ENCODE measurements at places on chromosomes 4 and X.

GRCh38 chr4:128009428-128009827 is 44.2 kb downstream of the ABHD18 start:
- DNase-seq, result no peak

GRCh38 chr4:140098455-140099160 is 55.4 kb downstream of the MAML3 start:
- no peak for DNase-seq

GRCh38 chrX:71128166-71128833 is 9.9 kb downstream of the MED12 start:
- DNase-seq, result no peak

GRCh38 chr4:78659264-78659663 is 107.7 kb downstream of the ANXA3 start:
- no peak for DNase-seq

GRCh38 chrX:134601240-134601765 is 57.0 kb downstream of the PLAC1 start:
- DNase-seq, result no peak

- DNase-seq, result no peak
These were observed 244.7 kb downstream of the CBR4 start for GRCh38 chr4:168765322-168765721.

GRCh38 chrX:107734646-107735045 is 40.9 kb downstream of the TSC22D3 start:
- no peak for DNase-seq

DNA sequence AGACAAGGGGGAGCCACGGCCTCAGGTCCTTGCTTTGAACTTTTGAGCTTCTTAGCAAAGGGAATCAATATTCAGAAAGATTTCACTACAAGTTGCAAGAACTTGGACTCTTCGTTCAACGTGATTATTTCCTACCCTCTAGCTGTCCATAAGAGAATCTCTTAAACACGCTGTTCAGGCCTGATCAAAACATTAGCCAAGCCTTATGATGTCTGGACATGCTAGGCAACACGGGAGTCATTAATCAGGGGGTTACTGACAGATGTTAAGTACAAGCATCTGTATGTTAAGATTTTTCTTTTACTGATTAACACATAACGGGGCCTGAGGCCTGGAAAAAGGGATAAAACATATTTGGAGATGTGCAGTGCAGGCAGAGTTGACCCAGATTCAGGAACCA is 138.9 kb upstream of the IL1RAPL2 start:
- DNase-seq, result no peak

GRCh38 chrX:55005256-55005655 is 5.1 kb downstream of the APEX2 start:
- DNase-seq, result no peak

GRCh38 chr4:1136048-1136447 is 22.7 kb upstream of the RNF212 start:
- DNase-seq, result no peak

DNA sequence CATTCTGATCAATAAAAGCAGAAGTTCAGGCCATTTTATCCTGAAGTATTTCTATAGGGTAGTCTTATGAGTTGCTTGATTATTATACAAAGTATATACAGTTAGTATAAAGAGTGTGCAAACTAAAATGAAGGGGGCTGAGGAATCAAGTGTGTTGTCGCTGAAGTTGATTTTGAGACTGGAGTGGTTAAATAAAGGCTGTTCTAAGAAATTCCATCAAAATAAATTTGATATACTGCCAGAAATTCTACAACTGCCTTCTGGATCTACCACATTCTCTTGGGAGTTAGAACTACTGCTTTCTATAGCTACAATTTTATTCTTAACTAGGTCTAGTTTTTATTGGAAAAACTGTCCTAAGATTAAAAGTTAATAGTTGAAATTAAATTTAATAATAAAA is 12.4 kb downstream of the EDNRA start:
- no peak for DNase-seq

DNA sequence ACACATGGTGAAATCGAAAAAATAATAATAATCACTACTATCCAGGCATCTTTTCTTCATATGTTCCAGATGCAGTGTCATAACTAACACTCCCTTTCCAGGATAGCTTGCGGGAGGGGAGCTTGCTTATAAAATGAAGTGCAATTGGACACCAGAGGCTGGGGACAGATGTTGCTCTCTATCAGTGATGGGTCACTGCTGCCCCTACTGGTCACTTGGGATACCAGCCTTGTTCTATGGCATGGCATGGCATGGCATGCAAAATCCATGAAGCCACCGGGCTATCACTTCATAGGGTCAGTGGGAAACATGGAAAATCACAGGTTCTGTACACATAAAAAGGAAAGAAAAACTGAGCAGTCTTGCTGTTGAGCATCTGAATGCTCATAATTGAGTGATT is 168.1 kb downstream of the GLRA2 start:
- DNase-seq, result no peak

DNA sequence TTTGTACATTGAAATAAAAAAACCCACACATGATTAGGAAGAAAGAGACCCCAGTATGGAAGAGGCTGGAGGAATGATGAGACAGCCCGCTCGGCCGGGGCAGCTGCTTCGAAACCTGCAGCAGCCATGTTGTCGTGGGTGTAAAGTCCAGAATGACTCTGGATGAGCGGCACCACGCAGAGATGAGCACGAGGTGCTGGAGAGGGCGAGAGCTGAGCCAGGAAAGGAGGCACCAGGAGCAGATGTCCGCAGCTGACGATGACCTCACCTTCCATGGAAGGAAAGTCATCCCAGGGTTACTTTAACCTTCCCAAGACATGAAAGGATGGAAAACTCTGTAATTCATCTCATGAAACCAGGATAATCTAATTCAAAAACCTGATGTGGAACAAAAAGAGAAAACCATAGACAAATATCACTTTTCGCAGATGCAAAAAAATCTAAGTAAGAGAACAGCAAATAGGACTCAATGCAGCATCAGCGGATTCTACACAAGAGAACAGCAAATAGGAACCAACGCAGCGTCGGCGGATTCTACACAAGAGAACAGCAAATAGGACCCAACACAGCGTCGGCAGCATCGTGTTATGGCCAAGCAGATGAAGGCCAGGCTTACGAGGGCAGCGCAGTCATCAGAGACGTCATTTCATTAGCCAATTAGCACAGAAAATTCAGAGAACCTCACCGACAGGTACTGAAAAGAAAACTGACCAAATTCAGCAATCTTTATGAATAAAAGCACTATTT is 25.9 kb upstream of the SPON2 start:
- no peak for DNase-seq

- DNase-seq, result no peak
These were observed 12.2 kb upstream of the PGRMC2 start for GRCh38 chr4:128299848-128300247.

GRCh38 chr4:4618847-4619246 is 77.0 kb upstream of the STX18 start:
- DNase-seq, result no peak

GRCh38 chr4:140305053-140305452 is 68.4 kb upstream of the SCOC start:
- no peak for DNase-seq

DNA sequence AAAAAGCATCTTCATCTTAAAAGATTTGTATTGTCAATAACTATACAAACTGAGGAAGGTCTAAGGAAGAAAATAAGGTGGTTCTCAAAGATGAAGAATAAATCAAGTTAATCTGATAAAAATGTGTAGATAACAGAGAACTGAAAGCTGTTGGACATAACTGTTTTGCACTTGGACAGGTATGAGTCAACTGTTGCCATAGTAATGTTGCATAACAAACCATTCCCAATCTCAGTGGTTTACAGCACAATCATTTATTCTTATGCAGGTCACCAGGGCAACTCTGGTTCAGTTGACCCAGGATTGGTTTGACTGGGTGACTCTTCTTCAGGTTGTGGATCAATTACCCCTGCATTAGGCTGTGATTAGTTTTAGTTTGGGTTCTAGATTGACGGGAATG is 2197.7 kb downstream of the ARAP2 start:
- no peak for DNase-seq

- DNase-seq, result no peak
These were observed 84.1 kb downstream of the SLC16A2 start for GRCh38 chrX:74505437-74505836.

GRCh38 chr4:121139533-121140222 is 24.4 kb downstream of the TNIP3 start:
- DNase-seq, result peak; percentile 68

GRCh38 chr4:832536-832935 is 6.6 kb upstream of the CPLX1 start:
- DNase-seq, result no peak

DNA sequence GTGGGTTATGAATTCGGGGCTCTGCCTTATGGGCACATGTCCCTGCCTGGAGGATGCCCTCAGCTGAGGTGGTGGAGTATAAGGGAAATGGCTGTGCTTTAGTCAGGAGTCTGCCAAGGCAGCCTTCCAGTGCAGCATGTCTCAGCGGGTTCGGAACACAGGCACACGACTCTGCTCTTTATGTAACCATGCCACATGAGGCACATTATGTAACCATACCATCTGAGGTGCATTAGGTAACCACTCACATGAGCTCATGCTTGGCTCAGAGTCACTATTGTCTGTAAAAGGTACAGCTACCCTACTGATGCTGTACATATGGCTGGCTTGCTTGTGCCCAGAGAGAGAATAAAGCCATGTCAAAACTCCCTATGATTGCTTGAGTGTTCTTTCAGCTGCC is 723.6 kb downstream of the TRAM1L1 start:
- no peak for DNase-seq

GRCh38 chrX:20306668-20307067 is 40.0 kb upstream of the RPS6KA3 start:
- no peak for DNase-seq

GRCh38 chrX:148416931-148417330 is 83.5 kb upstream of the AFF2 start:
- no peak for DNase-seq

DNA sequence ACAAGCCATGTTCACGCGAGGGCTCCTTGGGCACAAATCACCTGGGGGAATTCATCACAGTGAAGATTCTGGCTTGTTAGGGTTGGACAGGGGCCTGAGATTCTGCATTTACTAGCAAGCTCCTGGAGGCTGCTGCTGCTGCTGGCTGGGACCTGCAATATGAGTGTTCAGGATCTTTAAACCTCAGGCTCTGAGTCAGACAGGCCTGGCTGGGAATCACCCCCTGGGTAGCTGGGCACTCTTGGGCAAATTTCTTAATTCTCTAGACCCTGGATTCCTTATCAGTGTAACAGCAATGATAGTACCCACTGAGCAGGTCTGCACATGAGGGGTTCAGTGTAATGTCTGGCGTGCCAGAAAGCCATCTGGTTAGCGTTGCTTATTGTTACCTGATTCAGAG is 101.5 kb downstream of the DHX15 start:
- DNase-seq, result no peak

DNA sequence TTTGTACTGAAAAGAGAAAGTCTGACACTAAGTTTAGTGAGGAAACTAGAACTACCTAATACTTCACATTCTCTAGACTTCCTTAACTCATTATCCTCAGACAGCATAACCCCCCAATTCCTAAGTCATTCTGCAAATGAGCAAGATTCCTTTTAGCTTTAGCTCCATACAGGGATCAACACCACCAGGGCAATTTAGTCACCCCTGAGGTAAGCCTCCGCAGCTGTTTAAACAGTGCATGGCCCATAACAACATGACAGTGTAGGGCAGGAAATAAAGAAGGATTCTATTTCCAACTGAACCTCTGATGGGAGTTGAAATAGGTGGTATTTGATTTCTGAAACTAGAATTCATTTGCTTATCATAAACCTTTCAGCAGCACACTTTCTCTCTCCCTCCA is 112.8 kb upstream of the DKK2 start:
- no peak for DNase-seq

- no peak for DNase-seq
These were observed 51.8 kb downstream of the RGS12 start for GRCh38 chr4:3344596-3344995.

DNA sequence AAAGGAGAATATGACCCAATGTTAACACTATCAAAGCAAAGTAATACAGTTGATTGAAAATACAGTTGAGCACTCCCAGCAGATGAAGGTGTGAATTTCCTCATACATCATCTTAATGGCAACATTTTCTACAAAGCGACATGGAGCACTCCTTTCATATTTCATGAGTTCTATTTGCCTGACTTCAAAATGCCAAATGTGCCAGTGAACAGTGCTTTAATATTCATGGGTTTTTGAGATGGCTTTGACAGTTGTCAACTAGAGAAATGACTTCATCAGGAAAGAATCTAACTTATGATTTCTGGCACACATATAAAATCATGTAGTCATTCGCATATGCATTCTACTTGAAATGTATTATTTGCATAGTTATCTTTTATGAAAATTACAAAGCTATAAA is 222.4 kb downstream of the GALNTL6 start:
- no peak for DNase-seq

DNA sequence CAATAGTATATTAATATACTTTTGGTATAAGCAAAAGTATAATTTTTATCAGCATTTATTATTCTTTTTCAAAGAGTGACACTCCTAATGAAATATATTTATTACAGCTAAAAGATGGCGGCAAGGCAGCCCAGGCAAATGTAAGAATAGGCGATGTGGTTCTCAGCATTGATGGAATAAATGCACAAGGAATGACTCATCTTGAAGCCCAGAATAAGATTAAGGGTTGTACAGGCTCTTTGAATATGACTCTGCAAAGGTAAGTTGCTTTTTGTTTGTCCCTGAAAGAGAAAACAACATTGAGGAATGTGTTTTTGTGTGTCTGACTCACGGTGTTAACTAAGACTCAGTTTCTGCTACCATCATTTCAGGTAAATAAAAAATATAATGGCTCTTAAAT is 71.9 kb downstream of the PDLIM5 start:
- DNase-seq, result no peak

GRCh38 chrX:16963216-16963615 is 16.8 kb downstream of the REPS2 start:
- DNase-seq, result no peak

DNA sequence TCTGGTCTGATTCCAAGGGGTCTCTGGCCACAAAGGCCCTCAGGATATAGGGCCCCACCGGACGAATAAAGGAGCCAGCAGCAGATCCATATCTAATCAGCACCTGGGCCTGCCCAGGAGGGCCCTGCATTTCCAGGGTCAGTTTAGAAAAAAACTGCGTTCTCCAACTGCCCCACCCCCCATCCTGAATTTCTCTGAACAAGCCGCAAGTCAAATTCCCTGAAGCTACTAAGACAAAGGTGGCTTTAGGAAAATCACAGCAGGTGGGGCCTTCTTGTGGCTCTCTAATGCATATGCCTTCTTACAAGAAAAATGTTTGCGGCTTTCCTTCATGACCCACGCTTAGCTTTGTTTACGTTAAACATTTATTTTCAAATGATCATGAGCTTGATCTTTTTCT is 76.6 kb downstream of the MBNL3 start:
- DNase-seq, result no peak

GRCh38 chr4:177369372-177369771 is 59.7 kb downstream of the NEIL3 start:
- no peak for DNase-seq

DNA sequence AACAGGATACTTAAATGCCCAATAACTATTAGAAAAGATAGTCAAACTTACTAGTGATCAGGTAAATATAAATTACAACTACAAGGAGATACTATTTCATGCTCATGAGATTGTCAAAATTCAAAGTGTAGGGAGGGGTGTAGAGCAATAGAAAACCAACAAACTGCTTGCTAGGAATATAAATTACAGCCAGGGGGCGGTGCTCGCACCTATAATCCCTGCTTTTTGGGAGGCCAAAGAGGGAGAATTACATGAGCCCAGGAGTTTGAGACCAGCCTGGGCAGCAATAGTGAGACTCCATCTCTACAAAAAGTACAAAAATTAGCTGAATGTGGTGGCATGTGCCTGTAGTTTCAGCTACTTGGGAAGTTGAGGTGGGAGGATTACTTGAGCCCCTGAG is 556.5 kb upstream of the NR3C2 start:
- DNase-seq, result no peak

All from CD8-positive, alpha-beta memory T cell (primary cell).